Activated CD4-positive, alpha-beta T cell treated with anti-CD3 and anti-CD28 coated beads, Interleukin-2, amount 10 ng/mL, durations not matched to agents 24 days and 14 days (primary cell): ENCODE measurements at places on chromosomes 12 and 14. TPM values are rescaled to one million over a fixed set of nuclear protein-coding genes. Genes with fewer than 3 reads are reported as not detected.

Gene TSPAN8
- total RNA-seq: not detected in 2 replicates

Gene TMEM132D
- not detected in 2 replicates for total RNA-seq

DNA sequence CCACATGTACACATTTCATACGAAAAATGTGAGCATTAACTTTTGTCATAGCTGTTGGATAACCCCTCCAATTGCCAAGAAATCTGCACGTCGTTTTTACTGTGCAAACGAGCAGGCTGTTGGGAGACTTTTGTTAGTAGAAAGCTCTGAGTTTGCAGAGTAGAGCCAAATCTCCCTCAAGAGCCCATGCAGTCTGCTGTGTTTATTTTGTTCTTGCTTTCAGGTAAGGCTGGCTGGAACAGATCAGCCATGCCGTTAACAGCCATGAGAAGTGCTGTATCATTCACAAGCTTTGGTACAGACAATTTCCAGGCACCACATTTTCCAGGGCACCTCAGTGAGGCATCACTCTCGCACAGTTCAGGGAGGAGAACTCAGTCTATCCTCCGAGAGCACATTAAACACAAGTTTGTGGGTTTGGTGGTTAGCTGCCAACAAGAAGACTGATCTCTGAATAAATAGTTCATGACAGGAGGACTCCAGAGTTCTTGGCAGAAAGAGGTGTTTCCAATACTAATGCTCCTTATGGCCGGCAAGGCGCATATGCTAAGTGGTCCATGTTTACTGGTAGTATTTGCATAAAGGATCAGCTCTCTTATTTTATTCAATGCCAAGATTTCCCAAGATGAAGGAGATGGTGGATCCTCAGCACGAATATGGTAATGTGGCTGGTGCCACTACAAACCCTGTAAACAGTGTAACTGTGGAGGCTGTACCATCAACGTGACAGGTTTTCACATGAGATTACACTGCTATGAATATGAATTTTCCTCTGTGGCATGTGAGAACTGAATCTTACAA lies 30.3 kb upstream of the PELI2 start:
- DNase-seq: no peak
- no peaks in the 10 kb centered on the region for H3K36me3 ChIP-seq
- no peak overlapping the region for H3K27ac ChIP-seq
- H3K4me1 ChIP-seq: no peaks in the 10 kb centered on the region
- peaks cover 24% of the 10 kb centered on the region for H3K27me3 ChIP-seq

GRCh38 chr12:4849115-4849541 lies 60.6 kb upstream of the KCNA1 start:
- no peak overlapping the region for H3K27ac ChIP-seq
- H3K36me3 ChIP-seq: no peaks in the 10 kb centered on the region
- no peaks in the 10 kb centered on the region for H3K4me1 ChIP-seq
- DNase-seq: no peak

- DNase-seq: peak; percentile 57
- H3K36me3 ChIP-seq: peaks cover 46% of the 10 kb centered on the region
- no peak overlapping the region for H3K27ac ChIP-seq
- peaks cover 10% of the 10 kb centered on the region for H3K4me1 ChIP-seq
- no peak overlapping the region for H3K4me3 ChIP-seq
Measured at GRCh38 chr12:93563807-93564538, 8.5 kb upstream of the SOCS2 start.

DNA sequence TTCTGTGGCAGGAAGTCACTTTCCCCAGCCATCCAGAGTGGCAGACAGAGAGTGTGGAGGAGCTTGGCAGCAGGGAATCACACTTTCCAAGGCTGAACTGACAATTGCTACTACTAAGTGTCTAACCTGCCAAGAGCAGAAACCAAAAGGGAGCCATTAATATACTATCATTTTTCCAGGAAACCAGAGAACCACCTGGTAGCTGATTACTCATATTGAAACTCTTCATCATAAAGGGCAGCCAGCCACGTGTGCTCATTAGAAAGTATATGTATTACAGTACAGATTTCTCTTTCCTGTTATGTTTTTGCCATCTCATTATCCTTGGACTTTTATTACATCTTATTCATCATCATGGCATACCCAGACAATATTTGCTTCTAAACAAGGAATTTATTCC lies 374.9 kb downstream of the GXYLT1 start:
- no peak for DNase-seq
- H3K4me1 ChIP-seq: no peaks in the 10 kb centered on the region
- H3K4me3 ChIP-seq: no peak overlapping the region

GRCh38 chr12:632102-632696 lies 31.0 kb downstream of the NINJ2 start:
- H3K4me3 ChIP-seq: peak overlapping the region; percentile 93
- peaks cover 45% of the 10 kb centered on the region for H3K4me1 ChIP-seq
- no peaks in the 10 kb centered on the region for H3K27me3 ChIP-seq
- peaks cover 6% of the 10 kb centered on the region for H3K36me3 ChIP-seq
